ENCODE measurements at places on chromosomes 3 and 15. TPM values are rescaled to one million over a fixed set of nuclear protein-coding genes. Genes with fewer than 3 reads are reported as not detected.

The GREM1 gene
- 4.8 TPM for total RNA-seq

- DNase-seq: no peak
- peaks cover 4% of the 10 kb centered on the region for H3K4me1 ChIP-seq
- H3K36me3 ChIP-seq: no peaks in the 10 kb centered on the region
- no peaks in the 10 kb centered on the region for H3K27me3 ChIP-seq
- H3K4me3 ChIP-seq: no peak overlapping the region
Measured at GRCh38 chr15:65641768-65642475, 20.2 kb downstream of the SLC24A1 start.

GRCh38 chr3:134419214-134419959 lies 45.1 kb upstream of the AMOTL2 start:
- no peak overlapping the region for H3K4me3 ChIP-seq
- peak; percentile 47 for DNase-seq
- no peaks in the 10 kb centered on the region for H3K36me3 ChIP-seq

DNA sequence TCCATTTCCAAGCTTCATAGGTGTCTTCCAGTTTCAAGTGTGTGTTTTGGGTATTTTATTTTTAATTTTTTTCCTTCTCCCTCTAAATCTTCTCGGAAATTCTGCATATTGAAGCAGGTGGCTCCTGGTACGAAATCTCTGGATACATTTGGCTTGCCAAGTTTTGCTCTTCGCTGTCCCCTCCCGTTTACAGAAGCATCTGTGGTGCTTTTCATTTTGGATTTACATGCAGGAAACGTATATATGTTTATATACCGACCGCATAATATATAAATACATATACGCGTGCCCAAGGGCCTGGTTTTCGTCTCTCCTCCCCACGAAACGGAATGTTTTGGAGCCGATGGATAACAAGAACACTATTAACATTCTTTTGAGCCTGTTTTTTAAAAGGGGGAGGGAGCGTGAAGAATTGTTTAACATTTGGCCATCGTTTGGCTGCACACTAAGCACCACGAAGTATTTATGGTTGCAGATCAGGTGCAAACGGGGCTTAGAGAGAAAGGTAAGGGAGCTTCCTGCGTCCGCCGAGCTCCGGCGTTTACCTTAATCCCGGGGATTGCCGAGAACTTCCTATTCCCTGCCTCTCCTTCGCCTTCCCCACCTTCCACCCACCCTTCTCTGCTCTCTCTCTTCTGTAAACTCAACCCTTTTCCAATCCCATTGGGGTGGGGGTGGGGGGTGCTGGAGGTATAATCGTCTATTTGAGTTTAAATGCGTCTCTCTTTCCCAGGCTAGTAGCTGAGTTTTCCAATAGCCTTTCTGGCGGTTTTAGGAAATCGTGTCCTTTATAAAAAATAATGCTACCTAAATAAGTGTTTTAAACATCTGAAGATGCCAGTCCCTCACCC lies 1.1 kb upstream of the NLGN1 start:
- no peak for DNase-seq
- H3K27me3 ChIP-seq: peaks cover 2% of the 10 kb centered on the region
- no peaks in the 10 kb centered on the region for H3K4me1 ChIP-seq
- H3K27ac ChIP-seq: no peak overlapping the region
- H3K36me3 ChIP-seq: no peaks in the 10 kb centered on the region

- no peak for DNase-seq
- no peaks in the 10 kb centered on the region for H3K4me1 ChIP-seq
- H3K27ac ChIP-seq: no peak overlapping the region
Measured at GRCh38 chr3:148923592-148923991, 58.5 kb downstream of the CPA3 start.

DNA sequence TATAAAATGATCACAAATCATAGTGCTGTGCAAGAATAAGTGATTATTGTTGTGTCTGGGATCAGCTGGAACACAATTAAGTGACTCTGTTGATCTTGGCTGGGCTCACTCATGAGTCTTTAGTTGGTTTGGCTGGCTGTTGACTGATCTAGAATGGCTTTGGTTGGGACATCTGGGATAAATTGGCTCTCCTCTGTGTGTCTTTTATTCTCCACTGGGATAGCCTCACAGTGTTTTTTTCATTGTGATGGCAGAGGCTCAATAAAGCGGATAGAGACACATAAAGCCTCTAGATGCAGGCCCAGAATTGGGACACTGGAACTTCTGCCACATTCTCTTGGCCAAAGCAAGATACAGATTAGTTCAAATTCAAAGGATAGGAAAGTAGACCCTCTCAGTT lies 735.6 kb downstream of the PDCD6IP start:
- H3K27me3 ChIP-seq: no peaks in the 10 kb centered on the region
- no peaks in the 10 kb centered on the region for H3K36me3 ChIP-seq
- no peak for DNase-seq
- H3K4me1 ChIP-seq: no peaks in the 10 kb centered on the region
- H3K4me3 ChIP-seq: no peak overlapping the region
- H3K27ac ChIP-seq: no peak overlapping the region

- DNase-seq: no peak
- H3K4me3 ChIP-seq: no peak overlapping the region
- H3K27ac ChIP-seq: no peak overlapping the region
- H3K27me3 ChIP-seq: no peaks in the 10 kb centered on the region
- no peaks in the 10 kb centered on the region for H3K36me3 ChIP-seq
Measured at GRCh38 chr3:94460931-94461330, 398.1 kb downstream of the NSUN3 start.

GRCh38 chr3:167909504-167909896 lies 174.0 kb downstream of the SERPINI1 start:
- H3K4me3 ChIP-seq: no peak overlapping the region
- H3K36me3 ChIP-seq: no peaks in the 10 kb centered on the region
- H3K27ac ChIP-seq: no peak overlapping the region
- DNase-seq: no peak
- no peaks in the 10 kb centered on the region for H3K4me1 ChIP-seq

DNA sequence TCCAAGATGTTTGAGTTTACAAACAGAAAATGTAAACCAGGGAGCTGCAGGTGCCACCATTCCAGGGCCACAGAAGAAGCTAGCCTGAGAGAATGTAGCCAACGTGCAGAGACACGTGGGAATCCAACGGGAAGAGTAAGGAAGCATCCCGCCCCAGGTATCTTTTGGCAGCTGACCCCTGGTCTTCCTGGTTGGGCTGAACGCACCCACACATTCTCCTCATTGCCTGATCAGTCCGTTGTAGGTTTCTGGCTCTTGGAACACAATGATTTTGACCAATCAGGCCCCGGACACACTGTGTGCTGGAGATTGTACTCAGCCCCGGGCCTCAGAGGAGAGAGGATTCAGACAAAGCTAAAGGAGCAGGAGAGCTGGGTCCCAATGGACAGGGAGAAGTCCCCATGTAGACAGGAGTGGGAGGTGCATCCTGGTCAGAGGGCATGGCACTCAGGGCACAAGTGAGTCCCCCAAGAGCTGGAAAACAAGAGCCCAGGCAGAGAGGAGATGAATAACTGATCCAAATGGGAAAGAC lies 102.3 kb downstream of the TPRA1 start:
- H3K36me3 ChIP-seq: no peaks in the 10 kb centered on the region
- H3K27me3 ChIP-seq: no peaks in the 10 kb centered on the region
- no peaks in the 10 kb centered on the region for H3K4me1 ChIP-seq
- no peak for DNase-seq
- H3K27ac ChIP-seq: no peak overlapping the region

All from kidney (tissue), 22 donors.